ENCODE measurements at places on chromosomes 3 and 15.

- DNase-seq, result no peak
Measured at GRCh38 chr15:62115847-62116246, 49.1 kb downstream of the C2CD4A start.

DNA sequence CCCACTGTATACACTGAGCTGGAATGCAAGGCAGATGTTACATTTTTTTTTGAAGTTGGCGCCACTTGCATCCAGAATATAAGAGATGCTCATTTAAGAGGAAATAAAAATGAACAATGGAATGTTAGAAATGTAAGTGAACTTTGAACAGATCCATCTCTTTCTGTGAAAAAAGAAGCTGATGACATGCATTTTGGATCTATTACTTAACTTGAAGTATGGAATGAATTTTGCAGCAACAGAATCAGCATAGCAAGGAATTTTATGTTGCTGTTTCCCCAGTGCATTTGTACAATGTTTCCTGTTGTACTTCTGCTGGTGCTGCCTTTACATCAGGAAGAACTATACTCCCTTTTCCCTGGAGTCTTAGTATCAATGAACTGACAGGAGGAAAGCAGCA, 178.2 kb downstream of the LSAMP start:
- no peak for DNase-seq

DNA sequence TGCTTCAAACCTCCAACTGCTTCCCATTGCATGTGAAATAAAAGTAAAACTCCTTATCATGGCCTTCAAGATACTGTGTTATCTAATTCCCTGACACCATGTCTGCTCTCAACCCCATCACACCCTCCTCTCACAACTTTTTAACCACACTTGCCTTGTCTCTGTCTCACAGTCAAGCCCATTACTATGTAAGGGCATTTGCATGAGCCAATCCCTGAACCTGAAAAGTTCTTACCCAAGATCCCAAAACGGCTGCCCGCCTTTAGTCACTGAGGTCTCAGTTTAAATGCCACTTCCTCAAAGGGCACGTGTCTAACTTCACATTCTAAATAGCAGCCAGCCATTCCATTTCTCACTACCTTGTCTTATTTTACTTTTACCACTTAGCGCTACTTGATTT, 83.1 kb downstream of the SST start:
- no peak for DNase-seq

GRCh38 chr3:5007873-5008272, 28.6 kb downstream of the BHLHE40 start:
- no peak for DNase-seq

DNA sequence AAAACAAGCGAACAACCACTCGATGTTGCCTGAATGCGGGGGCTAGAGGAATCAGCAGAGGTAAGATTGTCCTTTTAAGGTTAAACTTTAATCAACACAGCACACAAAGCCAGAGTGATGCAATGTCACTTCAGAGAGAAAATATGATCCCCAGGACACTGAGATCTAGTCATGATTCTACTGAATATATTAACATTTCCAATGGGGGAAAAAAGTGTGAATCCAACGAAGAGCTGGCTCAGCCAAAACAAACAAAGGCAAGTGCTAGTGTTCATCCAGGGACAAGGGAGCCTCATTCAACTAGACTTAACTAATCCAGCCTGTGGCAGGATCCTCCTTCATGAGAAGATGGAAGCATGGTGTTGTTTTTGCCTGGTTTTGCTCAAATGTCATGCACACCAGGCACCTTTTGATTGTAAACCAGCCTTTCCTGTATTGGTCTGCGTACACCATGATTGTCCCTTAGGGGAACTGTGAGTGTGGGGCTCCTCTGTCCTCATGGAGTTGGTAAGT, 35.8 kb downstream of the SCG5 start:
- no peak for DNase-seq

- DNase-seq, result no peak
Measured at GRCh38 chr15:29674661-29675533, 147.4 kb downstream of the TJP1 start.

GRCh38 chr3:17175187-17175807, 290.5 kb downstream of the PLCL2 start:
- DNase-seq, result no peak

DNA sequence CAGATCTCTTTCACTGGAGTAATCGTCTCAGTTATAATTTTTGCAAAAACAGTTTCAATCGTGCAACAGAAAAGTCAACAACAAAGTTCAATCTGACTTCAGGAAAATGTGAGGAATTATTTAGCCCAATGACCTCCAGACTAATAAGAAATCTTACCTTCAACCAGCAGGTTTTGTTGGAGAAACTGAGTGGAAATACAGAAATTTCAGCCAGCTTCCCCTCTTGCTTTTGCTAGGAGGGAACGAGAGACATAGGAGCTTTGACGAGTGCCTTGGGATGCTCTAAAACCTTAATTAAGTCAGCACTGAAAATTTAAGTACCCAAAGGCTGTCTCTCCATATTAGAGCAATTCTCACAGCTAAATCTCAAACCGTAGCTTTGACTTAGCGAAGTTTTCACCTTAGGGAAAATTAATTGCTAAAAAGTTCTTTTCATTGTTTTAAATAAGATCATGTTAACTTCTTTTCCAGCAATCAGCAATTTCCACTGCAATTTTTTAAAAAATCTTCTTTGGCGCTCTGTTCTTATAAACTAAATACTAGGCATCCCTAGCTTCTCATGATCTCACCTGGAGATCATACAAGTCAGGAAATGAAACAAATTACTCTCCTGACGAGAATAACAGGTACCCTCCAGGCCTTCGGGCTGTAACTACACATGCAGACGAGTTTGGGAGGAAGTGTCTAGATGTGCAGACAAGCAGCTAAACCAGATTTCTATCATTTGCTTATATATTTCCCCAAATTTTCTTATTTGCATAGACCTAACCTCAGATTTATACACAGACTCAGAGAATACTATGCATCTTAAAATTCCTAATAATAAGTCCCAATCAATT, 250.2 kb downstream of the FAM43A start:
- DNase-seq, result no peak

GRCh38 chr3:167602041-167602440, 51.7 kb downstream of the WDR49 start:
- DNase-seq, result no peak

- DNase-seq, result no peak
Measured at GRCh38 chr3:194034346-194035336, 101.3 kb upstream of the HES1 start.

GRCh38 chr3:187685948-187686347, 15.8 kb upstream of the SST start:
- no peak for DNase-seq

DNA sequence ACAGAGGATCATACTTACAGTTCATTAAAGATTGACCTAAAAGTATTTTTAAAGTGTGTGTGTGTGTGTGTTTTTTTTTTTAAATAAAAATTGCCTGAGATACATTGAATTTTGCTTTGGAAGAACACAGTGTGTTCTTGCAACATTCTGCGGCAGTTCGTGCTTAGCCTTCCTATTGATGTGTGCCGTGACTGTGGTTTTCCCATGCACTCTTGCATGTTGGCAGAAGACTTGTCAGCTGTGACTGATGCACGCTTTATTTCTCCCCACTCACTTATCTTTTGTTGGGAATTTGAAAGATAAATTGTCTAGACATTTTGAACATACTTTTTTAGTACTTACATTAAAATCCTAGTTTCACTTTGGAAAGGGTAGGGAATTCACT, 136.3 kb upstream of the LRRFIP2 start:
- no peak for DNase-seq

DNA sequence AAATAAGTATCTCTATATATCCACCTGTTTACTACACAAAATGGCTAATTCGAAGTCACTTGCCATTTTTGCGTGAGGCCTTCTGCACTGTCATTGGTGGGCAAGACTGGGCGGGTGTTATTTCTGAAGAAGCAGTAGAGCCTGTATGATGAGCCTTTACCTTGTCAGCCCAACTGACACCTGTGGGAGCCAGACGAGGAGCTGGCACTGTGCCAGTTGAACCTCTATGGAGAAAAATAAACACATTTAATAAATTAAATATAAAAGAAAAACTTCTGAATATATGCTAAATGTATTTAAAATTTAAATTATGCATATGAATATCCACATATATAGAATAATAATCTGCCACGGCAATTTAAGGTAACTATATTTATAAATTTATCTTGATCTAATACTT, 109.9 kb downstream of the SCAPER start:
- DNase-seq, result no peak

DNA sequence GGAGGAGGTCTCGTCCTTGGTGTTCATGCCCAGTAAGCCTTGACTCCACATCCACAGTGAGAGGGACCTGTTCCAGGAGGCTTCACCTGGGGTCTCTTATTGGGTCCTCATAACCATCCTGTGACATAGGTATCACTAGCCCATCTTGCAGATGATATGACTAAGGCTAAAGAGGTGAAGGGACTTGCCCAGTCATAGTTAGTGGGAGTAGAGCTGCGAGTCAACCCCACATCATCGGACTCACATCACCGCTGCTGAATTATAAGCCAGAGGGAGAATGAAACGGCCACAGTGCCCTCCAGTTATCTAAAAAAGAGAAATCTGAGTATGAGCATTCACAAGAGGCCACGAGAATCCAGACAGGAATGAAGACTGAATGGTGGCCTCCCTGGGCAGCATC, 66.0 kb downstream of the MESD start:
- no peak for DNase-seq

DNA sequence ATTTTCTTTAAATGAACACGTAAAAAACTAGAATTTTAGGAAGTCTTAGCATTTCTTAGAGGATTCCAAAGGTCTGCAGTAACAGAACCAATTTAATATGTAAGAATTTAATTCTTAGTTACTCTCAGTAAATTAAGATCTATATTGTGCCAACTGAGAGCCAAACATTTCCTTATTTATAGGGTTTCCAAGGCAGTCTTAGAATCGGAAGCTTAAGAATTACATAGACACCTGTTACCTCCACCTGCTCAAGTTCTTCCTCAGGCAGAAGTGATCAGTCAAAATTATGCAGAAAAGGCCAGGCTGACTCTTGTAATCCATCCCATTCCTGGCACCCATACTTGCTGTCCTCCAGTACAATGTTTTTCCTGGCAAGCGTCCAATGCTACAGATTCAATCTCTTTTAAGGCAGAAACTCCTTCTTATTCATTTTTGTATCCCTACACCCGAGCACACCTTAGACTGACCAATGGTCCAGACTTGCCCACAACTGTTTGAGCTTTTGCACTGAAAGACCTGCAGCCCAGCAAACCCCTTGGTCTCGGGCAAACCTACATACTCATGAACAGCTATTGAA, 64.3 kb downstream of the NCEH1 start:
- no peak for DNase-seq
